Breast epithelium (tissue), 4 donors: ENCODE measurements at places on chromosomes 12 and 14. TPM values are rescaled to one million over a fixed set of nuclear protein-coding genes. Genes with fewer than 3 reads are reported as not detected.

The AICDA gene
- not detected for total RNA-seq

The GPR135 gene
- total RNA-seq = 4.4 TPM

The AGAP2 gene
- 1.2 TPM for total RNA-seq

DNA sequence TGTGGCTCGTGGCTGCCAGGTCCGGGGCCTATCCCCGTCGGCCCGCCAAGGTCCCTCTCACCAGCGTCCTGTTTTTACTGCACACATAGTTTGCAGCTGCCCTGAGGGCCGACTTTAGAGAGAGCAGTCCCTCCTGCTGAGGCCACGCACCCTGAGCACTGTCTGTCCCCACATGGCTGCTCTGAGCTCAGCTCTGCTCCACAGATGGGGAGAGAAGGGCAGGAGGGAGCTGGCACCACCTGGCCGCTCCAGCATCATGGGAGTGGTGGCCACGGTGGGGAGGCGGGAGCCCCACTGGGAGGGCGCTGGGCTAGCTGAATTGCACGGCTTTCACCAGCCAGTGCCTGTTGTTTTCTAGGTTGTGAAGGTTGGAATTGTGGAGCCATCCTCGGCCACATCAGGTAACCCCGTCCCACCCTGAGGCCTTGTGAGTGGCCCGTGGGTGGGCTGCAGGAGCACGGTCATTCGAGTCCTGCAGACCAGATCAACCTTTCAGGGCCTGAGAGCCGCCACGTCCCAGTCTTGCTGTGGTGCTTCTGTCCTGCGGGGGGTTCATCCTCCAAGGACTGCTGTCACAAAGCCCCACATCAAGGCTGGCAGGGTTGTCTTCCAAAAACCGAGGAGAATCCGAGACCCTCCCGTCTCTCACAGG lies 7.4 kb upstream of the TEX22 start:
- DNase-seq = no peak

DNA sequence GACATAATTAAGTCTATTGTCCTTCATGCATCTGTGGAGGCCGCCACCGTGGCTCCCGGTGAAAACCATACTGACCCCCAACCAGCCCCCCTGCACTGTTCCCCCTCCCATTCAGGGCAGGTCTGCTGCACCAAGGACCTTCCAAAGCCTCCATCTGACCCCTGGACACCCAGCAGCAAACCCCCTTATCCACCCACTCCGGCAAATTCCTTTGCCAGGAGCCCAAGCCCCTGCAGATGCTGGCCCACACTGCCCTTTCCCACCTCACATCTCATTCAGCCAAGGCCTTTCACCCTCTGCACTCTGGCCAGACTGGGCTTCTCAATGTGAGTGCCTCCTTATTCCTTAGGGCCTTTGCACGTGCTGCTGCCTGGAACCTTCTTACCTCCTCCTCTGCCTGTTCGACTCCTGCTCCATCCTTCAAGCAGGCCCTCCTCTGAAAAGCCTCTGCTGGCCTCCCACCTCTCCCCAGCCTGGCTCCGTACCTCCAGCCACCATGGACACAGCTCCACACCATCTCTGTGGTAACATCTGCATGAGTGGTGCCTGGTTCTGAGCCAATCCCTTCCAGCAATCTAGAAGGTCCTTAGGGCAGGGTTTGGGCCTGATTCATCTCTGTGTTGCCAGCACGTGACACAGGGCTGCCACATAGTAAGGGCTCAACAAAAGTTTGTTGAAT lies 230.7 kb downstream of the BCL11B start:
- DNase-seq = no peak

- no peak for DNase-seq
Observed at GRCh38 chr14:60565211-60565610, 56.3 kb downstream of the SIX6 start.

GRCh38 chr12:34389378-34390170 lies 367.3 kb downstream of the ALG10 start:
- DNase-seq = no peak

DNA sequence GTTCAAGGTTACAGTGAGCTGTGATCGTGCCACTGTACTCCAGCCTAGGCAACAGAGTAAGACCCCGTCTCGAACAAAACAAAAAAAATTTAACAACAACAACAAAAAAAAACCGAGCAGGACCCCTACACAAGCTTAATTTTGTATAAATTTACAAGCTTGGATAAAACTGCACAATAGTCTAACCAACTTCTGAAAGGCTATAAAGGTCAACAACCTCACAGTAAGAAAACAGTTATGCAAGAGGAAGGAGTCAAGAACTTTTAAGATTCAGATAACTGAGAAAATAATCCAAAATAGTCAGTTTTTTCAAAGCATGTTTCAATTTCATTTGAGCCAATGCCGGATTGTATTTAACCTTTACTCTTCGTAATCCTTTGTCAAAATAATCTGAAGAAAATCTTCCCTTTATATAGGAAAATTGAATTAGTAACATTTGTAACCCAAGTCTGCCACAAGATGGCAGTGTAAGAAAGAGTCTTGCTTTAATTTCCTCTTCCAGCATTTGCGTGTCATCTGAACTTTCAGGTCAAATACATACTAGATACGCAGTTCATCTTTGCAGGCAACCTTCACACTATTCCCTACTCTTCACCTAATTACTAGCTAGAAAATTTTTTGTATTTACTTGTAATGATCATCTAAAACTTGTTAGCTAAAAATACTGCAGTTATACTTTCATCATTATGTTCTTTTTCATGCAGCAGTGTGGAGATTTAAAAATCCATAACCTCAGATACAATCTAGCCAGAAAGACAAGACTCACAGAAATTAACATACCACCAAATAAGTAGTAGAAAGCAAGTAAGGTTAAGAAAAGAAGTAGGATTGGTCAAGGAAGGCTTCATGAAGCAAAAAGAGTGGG lies 5.8 kb downstream of the CCNB1IP1 start:
- no peak for DNase-seq

GRCh38 chr12:1930803-1931597 lies 12.5 kb upstream of the CACNA2D4 start:
- no peak for DNase-seq

GRCh38 chr14:41773536-41774279 lies 167.0 kb downstream of the LRFN5 start:
- no peak for DNase-seq
